ENCODE measurements at places on chromosomes 2 and 18.

GRCh38 chr2:214019973-214020345 is 390.9 kb upstream of the VWC2L start:
- DNase-seq: no peak

- DNase-seq: no peak
Observed at GRCh38 chr2:140542627-140543026, 1588.2 kb downstream of the LRP1B start.

- no peak for DNase-seq
Observed at GRCh38 chr2:224841910-224842309, 125.7 kb upstream of the CCDC195 start.

GRCh38 chr18:28147674-28148171 is 29.2 kb downstream of the CDH2 start:
- no peak for DNase-seq
